ENCODE measurements at places on chromosomes 5 and 9. TPM values are rescaled to one million over a fixed set of nuclear protein-coding genes. Genes with fewer than 3 reads are reported as not detected.

DNA sequence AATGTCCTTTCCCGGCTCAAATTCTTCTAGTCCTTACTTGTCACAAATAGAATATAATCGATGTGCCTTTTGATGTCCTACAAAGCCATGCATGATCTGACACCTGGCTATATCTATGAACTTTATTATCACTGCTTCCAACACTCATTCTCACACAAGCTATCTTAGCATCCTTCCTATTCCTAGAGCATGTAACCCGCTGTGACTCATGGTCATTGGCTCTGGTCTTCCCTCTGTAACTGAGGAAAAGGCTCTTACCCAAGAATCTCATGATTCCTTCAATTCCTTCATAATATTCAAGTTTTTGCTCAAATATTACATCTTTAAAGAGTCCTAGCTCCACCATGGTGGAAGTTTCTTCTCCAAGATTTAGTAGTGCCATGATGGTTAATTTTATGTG is 480.0 kb upstream of the PAPPA start:
- no peak for DNase-seq

DNA sequence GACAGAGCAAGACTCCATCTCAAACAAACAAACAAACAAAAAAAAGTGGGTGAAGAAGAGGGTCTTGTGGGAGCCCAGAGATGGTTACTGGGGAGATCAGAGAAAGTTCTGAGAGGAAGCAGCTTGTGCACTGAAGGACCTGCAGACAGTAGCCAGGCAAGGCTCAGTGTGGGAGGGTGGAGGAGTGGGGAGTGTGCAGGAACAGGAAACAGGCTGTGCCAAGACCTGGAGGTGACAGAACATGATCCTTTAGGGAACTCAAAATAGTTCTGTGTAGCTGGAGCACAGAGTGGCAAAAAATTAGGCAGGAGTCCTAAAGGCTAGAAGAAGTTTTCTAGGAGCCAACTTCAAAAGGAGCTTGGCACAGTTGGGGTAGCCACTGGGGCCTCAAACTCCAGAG is 19.2 kb upstream of the NANS start:
- DNase-seq, result no peak

- DNase-seq, result no peak
These were observed 50.0 kb downstream of the FCHO2 start for GRCh38 chr5:73005886-73006285.

Gene TRIM7
- total RNA-seq, result not detected

Measured in H9 (cell line).